CD4-positive, alpha-beta T cell (primary cell): ENCODE measurements at places on chromosomes 5 and 9.

DNA sequence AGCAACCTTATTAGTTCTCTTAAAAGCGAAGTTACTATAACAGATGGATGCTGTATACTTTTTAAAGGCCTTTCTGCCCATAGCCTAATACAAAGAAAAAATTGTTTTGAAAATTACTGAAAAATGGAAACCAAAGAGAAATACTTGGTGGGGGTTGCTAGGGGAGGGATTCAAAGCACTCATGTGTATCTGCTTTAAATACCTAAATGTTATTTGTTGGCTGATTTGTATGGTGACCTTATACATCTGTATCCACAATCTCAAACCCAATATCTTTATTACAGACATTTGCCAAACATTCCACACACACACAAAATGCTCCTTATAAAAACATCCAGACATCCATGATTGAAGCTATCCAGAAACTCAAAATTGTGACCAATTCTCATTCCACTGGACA lies 172.0 kb downstream of the ADAMTS12 start:
- DNase-seq = no peak

DNA sequence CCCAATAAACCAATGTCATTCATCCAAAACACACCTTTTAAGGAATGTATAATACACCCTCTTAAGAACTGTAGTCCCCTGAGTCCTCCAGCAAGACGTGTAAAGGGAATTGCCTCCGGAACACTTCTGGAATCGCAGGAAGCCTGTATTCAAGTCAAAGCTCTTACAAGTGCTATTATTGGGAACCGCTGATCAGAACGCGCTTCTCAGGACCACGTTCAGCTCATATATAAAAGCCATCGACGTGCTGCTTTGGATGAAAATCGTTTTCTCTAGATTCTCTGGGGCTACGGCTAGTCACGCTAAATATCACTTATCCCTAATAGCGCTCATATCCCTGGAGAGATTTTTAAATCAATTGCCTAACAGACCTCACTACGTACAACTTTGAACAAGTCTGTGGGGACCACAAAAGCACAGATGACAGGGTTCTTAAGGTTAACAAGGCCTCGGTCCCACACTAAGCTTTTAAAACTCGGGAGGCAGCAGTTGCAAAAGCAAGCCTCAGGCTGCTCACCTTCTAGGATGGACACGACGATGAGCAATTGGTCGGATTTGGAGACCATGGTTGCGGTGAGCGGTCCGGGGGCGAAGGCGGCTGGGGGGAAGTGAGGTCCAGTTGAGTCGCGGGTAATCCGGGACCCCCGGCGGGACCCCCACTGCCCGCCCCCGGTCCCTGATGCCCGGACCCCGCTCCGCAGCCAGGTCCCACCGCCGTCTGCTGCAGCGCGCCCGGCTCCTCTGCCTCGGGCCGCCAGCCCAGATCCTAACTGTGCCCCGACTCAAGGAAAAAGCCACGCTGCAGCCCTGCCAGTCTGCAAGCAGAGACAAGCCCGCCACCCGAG lies 548 bp downstream of the CEP120 start:
- DNase-seq = peak; percentile 17

DNA sequence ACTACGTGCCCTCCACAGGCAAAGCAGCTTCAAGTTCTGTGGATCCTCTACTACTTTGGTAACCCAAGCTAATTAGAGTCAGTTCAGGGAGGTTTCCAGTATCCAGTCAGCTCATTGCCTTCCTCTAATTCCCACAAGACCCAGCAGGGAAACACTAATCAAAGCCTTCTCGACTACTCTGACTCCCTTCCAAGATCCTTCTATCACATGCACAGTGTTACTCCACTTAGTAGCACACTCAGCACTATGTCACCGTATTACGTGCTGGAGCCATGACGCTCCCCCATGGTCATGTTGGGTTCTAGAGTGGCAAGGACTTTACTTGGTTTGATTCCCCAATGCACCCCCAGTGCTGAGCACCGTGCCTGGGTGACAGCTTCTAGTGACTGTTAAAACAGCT lies 53.0 kb downstream of the DCP2 start:
- no peak for DNase-seq

GRCh38 chr9:69122549-69123141 lies 51.4 kb upstream of the TJP2 start:
- no peak for DNase-seq

GRCh38 chr9:134802216-134802795 lies 78.3 kb upstream of the FCN2 start:
- DNase-seq = no peak

DNA sequence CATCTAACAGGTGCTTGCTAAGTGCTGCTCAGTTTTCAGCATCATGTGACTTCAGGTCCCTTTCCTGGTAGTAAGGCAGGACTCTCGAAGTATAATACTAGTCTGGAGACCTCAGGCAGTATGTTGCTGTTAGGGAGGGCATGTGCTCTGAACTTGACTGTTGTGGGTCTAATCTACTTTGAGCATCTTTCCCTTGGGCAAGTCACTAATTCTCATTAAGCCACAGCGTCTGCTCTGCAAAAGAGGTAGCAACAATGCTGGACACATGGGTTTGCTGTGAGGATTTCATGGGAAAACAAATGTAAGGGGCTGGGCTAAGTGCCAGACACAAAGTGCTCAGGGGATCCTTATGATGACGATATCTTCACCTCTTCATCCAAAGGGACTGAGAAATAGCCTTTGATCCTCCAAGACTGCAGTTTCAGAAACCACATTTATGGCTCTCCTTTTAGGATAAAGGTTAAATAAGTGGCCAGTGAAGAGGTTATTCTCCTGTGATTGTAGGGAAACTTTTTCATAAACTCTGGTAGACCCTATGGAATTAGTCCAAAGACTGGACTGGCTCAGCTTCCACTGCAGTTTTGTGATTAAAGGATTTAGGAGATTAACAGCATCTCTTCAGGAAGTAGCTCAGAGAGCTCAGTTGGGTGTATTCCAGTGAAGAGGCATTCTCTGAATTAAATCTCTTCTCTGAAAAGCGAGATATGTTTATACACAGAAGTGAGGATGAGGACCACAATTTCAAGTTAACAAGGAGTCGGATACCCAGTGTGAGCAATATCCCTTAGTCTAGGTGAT lies 216.6 kb downstream of the SGCD start:
- no peak for DNase-seq

- no peak for DNase-seq
Observed at GRCh38 chr5:6452622-6453504, 4.2 kb downstream of the UBE2QL1 start.

GRCh38 chr5:148639081-148639480 lies 15.2 kb downstream of the HTR4 start:
- no peak for DNase-seq
